CD4-positive, alpha-beta T cell treated with Interferon alpha-2 for 1 hour (primary cell): ENCODE measurements at places on chromosomes 1 and 21.

DNA sequence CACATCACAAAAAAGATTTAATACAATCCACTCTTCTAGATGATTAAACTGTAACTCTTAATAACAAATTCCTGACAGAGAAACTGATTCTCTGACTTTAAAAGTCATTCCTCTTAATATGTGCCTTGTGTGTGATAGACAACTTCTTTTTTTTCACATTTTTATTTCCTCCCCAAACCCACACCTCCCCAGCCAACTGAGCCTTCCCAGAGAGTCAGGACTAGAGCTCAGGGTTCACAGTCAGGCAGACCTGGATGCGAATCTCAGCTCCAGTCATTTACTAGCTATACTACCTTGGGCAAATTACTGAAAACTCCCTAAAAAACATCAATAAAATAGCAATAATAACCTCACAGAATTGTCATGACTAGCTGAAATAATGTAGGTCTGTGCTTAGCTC is 14.2 kb downstream of the ATPAF1 start:
- DNase-seq = no peak

- no peak for DNase-seq
Measured at GRCh38 chr21:26883768-26884167, 38.6 kb upstream of the ADAMTS1 start.

DNA sequence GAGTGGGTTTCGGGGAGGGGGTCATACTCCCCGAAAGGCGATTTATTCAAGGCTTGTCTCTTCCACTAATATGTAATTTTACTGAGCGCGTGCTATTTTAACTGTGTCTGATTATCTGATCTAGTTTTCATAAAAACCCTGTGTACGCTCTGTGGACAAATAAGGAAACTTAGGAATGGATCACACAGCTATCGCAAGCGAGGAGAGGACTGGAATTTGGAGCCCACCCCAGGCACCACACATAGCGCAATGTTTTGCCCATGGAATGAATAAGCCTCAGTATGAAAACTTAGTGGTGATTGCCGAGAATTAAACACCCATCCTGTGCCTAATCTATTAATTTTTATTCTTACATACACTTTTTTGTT is 9.8 kb upstream of the RAB42 start:
- DNase-seq = no peak

DNA sequence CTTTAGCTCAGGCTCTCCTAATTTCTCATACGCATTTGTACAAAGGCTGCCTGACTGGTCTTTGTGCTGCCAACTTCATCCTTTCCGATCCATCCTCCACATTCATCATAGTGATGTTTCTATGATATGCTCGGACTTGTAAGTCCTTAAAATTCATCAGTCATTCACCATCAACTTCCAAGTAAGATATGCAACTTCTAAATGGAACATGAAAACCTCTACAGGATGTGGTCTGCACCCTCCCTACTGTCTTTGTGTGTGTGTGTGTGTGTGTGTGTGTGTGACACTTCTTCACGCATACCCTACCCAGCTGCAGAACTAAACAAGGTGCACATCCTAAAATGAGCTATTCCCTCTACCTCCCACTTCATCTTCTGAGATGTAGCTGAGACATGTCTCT is 397.9 kb upstream of the NR5A2 start:
- no peak for DNase-seq

DNA sequence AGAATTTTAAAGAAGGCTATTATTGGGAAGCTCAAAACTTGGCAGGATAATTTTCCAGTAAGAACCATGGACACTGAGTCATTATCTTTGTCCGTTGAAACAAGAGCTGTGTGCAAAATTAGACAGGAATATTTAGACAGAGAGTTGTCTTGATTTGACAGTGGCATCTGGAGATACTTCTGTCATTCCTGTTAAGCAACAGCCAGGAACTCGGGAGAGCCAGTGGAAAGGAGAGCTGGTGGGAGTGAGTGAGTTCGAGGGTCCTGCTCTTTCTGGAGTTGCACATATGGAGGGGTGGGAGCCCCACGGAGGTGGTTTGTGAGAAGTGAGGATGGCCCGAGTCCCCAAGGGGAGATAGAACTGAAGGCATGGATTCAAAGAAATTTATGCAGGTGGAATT is 3.1 kb downstream of the COQ8A start:
- DNase-seq = no peak
